ENCODE measurements at places on chromosomes 11 and 22.
A peak's percentile ranks its signal among the peaks of the same experiment; 100 is the strongest.

GRCh38 chr11:108197351-108197750, 25.1 kb downstream of the NPAT start:
- DNase-seq = no peak

GRCh38 chr11:77322926-77323590, 21.6 kb upstream of the GDPD4 start:
- DNase-seq = no peak

DNA sequence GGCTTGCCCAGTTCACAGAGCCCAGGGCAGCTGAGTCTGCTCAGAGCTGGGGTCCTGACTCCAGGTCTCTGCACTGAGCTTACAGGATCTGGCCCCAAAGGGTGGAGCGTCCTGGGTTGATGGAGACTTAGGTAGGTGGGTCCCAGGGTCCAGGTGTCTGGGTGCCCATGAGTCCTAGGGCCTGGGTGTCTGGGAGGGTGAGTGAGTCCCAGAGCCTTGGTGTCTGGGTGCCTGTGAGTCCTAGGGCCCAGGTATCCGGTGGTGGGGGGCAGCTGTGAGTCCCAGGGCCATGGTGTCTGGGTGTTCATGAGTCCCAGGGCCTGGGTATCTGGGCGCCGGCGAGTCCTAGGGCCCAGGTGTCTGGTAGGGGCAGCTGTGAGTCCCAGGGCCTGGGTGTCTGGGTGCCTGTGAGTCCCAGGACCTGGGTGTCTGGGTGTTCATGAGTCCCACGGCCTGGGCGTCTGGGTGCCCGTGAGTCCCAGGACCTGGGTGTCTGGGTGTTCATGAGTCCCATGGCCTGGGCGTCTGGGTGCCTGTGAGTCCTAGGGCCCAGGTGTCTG, 1505.6 kb downstream of the BRD1 start:
- no peak for DNase-seq

- DNase-seq = peak; percentile 52
Observed at GRCh38 chr11:6695377-6695776, 12.2 kb upstream of the MRPL17 start.

GRCh38 chr11:57777969-57778317, 16.3 kb downstream of the CTNND1 start:
- DNase-seq = no peak

- DNase-seq = no peak
Observed at GRCh38 chr11:12019866-12020416, 11.5 kb upstream of the DKK3 start.

- DNase-seq = no peak
Observed at GRCh38 chr11:45739866-45740265, 65.1 kb upstream of the SLC35C1 start.

DNA sequence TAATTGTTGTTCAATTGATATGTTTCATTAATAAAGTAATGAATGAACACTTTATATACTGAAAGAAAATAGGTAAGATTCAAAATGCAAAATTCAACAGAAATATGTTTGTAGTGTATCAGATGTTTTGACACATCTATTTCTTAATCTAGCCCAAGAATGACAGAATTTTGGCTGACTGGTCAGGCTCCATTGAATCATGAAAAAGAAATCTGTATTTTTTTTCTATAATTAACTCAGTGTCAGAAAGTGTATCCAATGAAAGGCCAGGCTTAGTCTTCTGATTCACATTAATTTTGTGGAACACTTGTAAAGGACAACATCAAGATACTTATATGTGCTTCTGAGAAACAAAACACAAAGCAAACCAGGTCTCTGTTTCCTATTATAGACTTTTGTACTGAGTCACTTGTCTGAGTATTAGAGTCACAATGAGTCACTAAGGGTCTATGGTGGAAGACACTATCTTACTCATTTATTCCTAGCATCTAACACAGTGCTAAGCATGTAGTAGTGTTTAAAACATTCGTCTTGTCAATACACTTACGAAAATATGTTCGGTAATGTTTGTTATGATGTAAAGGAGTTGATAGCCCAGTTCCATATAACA, 297.7 kb upstream of the CCDC90B start:
- DNase-seq = no peak

DNA sequence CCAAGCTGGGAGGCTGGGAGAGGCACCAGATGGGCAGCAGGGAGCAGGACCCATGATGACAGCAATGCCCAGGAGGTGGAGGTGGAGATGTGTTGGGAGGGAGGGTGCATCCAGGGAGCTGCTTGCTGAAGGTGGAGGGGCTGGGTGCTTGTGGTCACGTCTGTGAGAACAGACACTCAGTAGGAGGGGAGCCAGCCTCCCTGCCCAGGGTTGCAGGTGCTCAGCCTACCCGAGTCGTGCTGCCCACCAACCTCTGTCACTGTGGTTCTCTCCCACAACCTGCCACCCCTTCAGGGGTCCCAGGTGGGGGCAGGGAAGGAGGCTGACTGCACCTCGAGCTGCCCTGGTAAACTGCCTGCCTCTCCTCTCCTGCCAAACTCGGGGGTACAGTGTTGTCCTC, 5.5 kb downstream of the PRDX5 start:
- DNase-seq = no peak
